Stimulated activated CD4-positive, alpha-beta T cell treated with anti-CD3 and anti-CD28 coated beads, Interleukin-12 subunit alpha, Interleukin-12 subunit beta, amount 100 ng/mL, for 48 hours (primary cell): ENCODE measurements at places on chromosomes 7 and 10.

DNA sequence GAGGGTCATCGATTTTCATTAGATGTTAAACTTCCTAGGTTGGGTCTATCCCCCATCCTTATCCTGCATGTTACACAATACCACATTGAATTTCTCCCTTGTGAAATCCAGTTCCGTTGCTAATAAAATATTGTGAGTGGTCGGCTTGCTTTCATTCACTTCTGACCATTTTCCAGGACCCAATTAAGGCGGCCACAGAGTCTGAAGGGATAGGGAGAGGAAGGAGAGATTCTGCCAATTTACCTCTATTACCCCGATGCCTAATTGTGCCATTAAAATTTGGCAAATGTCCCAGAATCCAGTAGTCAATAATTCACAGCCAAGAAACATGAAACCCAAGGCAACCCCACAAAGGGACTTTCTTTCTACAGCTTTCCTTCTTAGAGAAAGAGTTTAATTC, 129.9 kb downstream of the IPMK start:
- DNase-seq: no peak

- no peak for DNase-seq
These were observed 22.6 kb downstream of the CPXM2 start for GRCh38 chr10:123869020-123869414.

GRCh38 chr10:43202224-43202656, 64.0 kb downstream of the CSGALNACT2 start:
- peak; percentile 53 for DNase-seq

GRCh38 chr10:29387269-29387668, 98.4 kb downstream of the LYZL1 start:
- DNase-seq: no peak

DNA sequence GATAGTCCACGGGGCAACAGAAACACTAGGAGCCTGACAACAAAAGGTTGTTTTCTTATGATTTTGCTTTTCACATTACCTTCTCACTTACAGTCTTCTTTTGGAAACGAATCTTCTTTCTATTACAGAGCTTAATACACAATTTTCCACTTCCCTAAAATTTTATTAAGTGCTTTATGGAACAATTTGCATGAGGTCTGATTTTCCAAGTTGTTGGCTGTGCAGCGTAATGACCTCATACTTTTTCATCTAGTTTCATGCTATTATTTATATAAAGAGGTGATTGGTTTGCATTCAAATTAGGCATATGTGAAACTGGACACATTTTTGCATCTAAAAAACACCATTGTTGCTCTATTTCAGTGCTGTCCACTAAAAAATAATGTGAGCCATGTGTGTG, 76.7 kb downstream of the CFAP58 start:
- no peak for DNase-seq

DNA sequence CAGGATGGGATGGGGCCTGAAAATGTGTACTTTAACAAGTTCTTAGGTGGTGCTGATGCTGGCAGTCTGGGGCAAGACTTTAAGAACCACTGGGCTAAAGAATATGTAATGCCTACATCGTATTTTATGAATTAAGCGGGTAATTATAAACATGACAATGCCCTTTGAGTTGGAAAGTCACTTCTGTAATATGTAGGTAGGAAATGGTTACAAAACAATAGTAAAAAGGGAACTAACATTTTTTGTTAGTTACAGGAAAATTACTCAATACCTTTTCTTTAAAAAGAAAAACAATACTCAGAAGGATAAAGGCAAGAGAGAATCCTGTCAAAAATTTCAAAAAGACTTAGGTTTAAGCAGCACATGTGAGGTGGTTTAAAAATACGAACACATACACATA, 48.3 kb upstream of the STEAP4 start:
- DNase-seq: no peak

- no peak for DNase-seq
These were observed 19.7 kb downstream of the AQP1 start for GRCh38 chr7:30931161-30931928.

- no peak for DNase-seq
These were observed 72.9 kb upstream of the NEBL start for GRCh38 chr10:20970044-20970443.

GRCh38 chr7:90766814-90767564, 170.9 kb downstream of the CDK14 start:
- DNase-seq: no peak

GRCh38 chr10:99296605-99297004, 32.6 kb upstream of the CNNM1 start:
- DNase-seq: no peak

DNA sequence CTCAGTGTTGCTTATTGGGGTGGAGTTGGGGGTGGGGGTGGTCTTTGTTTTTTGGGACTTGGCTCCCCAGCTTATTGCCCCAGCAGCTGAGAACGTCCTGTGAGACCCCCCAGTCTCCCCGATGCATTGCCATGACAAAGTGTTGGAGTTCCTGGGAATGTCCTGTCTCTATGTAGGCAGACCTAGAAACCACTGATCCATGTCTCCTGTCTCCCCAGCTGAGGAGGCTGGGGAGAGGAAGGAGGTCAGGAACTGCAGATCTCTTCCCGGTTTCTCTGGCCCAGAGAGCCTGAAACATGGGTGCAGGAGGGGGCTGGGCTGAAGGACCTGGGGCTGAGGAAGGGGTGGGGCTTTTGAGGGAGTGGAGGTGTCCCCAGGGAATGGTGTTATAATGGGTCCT, 80.2 kb upstream of the GTF2IRD1 start:
- no peak for DNase-seq

DNA sequence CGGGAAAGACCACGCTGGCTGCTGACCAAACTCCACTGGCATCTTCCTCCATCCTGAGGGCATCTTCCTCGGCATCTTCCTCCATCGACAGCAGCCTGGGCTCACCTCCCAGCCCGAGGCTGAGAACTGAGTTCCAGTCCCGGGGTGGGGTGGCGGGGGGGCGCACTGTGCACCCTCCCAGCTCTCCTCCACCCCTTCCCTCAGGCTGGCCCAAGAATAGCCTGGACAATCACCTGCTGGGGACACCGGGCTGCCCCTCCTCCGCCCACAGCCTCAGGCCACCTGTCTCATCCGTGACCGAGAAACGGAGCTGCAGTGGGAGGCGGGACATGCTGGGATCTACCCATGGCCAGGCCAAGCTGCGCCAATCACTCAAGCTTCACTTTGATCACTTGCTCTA, 37.2 kb downstream of the DIP2C start:
- DNase-seq: no peak

DNA sequence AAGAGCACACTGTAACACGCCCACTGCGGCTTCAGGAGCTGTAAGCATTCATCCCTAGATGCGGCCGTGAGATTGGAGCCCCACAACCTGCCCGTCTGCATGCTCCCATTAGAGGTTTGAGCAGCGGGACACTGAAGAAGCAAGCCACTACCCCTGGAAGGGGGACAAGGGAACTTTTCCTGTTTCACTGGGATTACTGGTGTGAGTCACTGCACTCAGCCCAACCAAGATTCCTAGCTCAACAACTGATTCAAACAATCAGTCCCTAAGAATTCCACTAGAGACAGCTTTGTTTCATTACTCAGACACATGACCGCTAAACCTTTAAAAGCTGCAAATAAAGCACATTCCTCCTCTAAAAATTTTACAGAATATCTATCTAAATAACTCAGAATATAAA, 69.8 kb downstream of the ORC5 start:
- no peak for DNase-seq

- no peak for DNase-seq
These were observed 58.6 kb downstream of the ZMIZ1 start for GRCh38 chr10:79127151-79127961.

DNA sequence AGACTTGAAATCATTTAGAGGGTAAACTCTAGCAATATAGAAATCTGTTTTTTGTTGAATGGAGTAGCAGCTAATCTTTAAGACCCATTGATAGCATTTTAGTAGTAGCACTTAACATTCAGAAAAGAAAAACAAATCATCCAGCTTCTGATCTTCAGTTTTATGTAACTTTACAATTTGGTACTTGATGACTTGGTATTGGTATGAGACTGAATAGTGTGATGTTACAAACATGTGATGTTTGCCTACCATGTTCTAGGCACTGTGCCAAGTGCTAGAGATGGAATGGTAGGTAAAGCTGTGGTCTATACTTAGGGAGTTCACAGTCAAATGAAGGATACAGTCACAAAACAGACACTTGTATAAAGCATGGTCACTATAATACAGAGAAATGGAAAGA, 21.3 kb downstream of the ZEB1 start:
- DNase-seq: no peak

DNA sequence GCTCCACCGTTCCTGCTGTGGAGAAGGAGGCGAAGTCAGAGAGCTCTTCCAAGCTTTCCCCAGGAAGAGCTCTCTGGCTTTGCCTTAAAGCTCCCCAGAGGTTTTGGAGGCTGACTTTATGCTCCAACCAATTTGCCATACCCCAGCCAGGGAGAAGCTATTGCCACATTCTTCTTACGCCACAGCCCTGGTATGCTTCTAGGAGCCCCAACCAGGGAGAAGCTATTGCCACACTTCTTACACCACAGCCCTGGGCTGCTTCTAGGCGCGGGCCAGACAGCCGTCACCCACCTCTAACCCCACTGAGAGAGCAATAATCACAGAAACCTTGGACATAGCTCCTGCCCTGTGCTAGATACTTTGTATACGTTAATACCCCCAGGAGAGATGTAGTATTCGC, 951 bp downstream of the ELOVL3 start:
- DNase-seq: no peak

GRCh38 chr7:125661-126060, 66.7 kb upstream of the FAM20C start:
- DNase-seq: no peak

- DNase-seq: no peak
These were observed 22.2 kb downstream of the ZDHHC16 start for GRCh38 chr10:97468162-97468561.

- no peak for DNase-seq
These were observed 270.7 kb downstream of the PRPF18 start for GRCh38 chr10:13857451-13857850.

GRCh38 chr7:76023002-76023401, 24.8 kb downstream of the STYXL1 start:
- no peak for DNase-seq

DNA sequence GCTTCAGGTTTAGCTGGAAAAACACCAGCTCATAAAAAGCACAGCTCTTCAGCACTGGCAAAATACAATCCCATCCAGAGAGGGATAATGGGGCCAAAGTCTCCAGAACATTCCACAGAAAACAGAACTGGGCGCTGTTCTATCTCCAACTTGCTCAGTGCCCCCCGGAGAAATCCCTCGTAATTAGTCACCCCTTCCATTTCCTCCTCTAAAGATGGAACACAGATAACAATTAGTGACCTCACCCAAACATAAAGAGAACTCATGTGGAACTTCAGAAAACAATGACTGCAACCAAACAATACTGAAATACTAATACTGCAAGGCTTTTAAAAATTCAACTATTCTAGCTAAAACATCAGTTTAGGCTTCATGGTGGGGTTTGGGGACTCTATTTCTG, 46.3 kb downstream of the KIAA1549 start:
- DNase-seq: no peak

- no peak for DNase-seq
These were observed 93.2 kb downstream of the ZNF680 start for GRCh38 chr7:64469673-64470072.
